ENCODE measurements at places on chromosomes 5 and 9.
A peak's percentile ranks its signal among the peaks of the same experiment; 100 is the strongest.

DNA sequence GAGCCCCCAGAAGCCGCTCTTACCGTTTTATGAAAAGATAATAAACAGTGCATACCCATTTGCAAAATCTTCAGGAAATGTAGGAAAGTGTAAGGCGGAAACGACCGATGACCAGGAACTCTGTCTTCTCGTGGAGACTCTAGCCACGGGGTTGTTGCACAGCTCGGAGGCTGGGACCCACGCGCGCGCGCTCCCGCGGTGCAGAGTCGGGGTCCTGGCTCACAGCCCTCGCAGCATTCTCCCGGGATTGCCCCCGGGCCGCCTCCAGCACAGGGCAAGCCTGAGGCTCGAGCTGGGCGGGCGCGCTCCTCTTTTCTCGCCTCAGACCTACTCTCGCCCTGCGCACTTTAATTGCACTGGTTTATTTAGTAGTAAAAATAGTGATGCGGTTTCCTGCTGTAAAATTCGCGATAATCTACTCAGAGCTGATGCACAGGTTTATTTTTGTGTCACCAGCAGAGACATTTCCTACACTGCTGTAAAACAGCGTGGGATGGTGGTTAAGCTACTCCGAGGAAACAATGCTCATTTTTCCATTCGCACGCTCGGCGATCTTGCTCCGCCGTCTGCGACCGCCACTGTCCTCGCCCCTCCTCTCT is 15.5 kb downstream of the TRIM7 start:
- H3K4me3 ChIP-seq: peak overlapping the region; percentile 76
- no peaks in the 10 kb centered on the region for H3K4me1 ChIP-seq
- DNase-seq: no peak
- no peaks in the 10 kb centered on the region for H3K36me3 ChIP-seq

DNA sequence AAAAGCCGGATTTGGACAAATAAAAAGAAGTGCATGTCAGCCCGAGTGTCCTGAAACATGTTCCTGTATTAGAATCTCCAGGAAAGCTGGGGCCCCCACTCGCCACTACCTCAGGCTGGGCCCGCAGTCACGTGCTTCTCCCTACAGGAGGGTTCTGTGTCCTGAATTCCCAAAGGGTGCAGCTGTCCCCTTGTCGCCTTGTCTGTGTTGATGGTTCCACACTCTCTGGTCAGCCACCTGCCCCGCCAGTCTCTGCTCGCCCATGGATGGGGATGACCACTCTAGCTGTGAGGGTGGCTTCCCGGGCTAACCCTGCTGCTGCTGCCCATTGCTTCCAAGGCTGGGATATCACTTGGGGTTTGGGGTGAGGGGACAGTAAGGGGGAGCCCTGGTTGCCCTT is 3.1 kb upstream of the TMEM250 start:
- H3K27ac ChIP-seq: no peak overlapping the region
- peaks cover under 1% of the 10 kb centered on the region for H3K36me3 ChIP-seq
- no peak for DNase-seq
- peaks cover 15% of the 10 kb centered on the region for H3K4me1 ChIP-seq

DNA sequence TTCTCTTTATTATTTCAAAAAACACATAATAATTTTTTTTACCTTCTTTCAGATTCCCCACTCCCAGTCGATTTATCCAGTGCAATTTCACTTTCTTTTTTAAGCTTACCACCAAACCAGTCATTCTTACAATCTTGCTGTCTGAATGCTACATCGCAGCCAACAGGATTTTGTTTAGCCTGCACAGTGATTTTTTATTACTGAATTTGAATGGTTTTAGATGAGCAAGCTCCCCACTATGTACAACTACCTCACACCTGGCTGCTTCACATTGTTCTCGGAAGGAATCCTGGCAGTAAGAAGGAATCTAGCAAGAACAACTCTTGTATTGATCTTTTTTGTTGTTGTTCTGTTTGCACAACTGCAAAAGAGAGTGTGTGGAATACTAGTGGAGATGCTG is 668.1 kb upstream of the WWC1 start:
- H3K27me3 ChIP-seq: no peaks in the 10 kb centered on the region
- no peak overlapping the region for H3K27ac ChIP-seq
- no peak for DNase-seq
- H3K4me3 ChIP-seq: no peak overlapping the region

DNA sequence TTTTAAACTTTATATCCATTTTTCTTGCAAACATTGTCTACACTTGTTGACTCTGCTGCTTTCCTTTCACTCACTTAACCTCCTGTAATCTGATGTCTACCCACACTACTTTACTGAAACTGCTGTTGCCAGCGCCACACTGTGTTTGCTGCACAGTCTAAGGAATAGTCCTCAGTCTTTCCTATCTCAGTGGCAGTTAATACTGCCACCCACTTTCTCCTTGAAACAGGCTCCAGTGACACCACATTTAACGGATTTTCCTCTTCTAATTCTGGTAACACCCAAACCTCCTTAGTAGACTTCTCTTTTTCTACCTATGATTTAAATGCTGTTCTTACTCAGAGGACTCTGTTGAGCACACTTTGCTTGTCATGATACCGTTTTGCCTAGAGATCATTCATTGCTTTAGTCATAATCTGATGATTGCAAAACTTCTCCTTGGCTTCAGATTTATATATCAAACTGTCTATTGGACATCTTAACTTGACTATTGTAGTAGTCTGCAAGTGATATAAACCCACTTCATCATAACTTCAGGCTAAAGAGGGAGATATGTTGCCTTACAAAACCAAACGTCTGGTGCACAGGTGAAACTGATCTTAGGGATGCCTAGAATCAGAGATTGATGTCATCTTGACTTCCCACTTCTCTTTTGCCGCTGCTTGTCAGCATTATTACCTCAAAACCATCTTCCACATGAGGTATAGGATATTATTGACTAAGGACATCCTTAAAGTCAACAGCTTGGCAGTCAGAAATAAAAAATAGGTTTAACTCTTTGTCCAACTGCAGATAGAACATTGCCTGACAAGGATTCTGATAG is 94.1 kb downstream of the CDC42SE2 start:
- H3K27ac ChIP-seq: no peak overlapping the region
- H3K4me1 ChIP-seq: peaks cover 6% of the 10 kb centered on the region
- DNase-seq: no peak

DNA sequence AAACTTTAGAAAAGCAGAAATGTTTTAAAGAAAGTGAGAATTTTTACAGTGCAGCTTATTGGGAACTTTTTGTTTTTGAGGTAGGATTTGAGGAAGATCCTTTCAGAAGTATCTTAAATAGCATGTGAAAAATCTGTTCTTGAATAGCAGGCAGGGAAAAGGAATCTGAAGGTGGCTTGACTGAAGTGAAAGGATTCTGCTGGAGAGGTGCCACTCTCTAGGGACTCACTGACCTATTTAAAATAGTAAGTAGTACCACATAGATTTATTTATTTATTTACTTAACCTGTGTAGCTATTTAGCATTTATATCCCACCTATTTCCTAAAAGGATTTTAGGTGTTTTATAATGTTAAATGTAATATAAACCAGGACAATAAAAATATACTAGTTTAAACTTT is 69.1 kb downstream of the NIPBL start:
- H3K27me3 ChIP-seq: no peaks in the 10 kb centered on the region
- H3K4me1 ChIP-seq: no peaks in the 10 kb centered on the region
- no peak overlapping the region for H3K4me3 ChIP-seq
- DNase-seq: no peak

GRCh38 chr9:35791297-35791921 is at the start of gene NPR2:
Gene NPR2, plus strand, starts transcription at chr9:35791591. Its CDS starts 818 bp downstream, at chr9:35792409.
- DNase-seq: no peak
- no peak within 1 kb of the TSS for H3K27ac ChIP-seq
- H3K36me3 ChIP-seq: no peaks in the 10 kb centered on the region
- H3K4me1 ChIP-seq: peaks cover 7% of the 10 kb centered on the region
- peak within 1 kb of the TSS; percentile 52 for H3K4me3 ChIP-seq

GRCh38 chr9:129211686-129212085 is 33.6 kb upstream of the IER5L start:
- DNase-seq: no peak
- no peaks in the 10 kb centered on the region for H3K36me3 ChIP-seq
- H3K27me3 ChIP-seq: no peaks in the 10 kb centered on the region
- H3K27ac ChIP-seq: no peak overlapping the region
- no peaks in the 10 kb centered on the region for H3K4me1 ChIP-seq

DNA sequence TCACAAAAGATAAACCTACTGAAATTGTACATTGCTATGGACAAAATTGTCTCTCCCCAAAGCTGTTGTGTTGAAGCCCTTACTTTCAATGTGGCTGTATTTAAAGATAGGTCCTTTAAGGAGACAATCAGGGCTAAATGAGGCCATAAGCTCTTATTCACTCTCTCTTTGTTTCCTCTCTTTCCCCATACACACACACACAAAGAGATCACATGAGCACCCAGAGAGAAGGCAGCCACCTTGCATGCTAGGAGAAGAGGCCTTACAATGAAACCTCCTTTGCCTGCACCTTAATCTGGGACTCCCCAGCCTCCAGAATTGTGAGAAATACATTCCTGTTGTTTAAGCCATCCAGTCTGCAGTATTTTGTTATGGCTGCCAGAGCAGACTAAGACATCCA is 1295.6 kb upstream of the CDH6 start:
- H3K27me3 ChIP-seq: no peaks in the 10 kb centered on the region
- no peak overlapping the region for H3K27ac ChIP-seq
- DNase-seq: no peak
- no peaks in the 10 kb centered on the region for H3K4me1 ChIP-seq

- 0 out of 2 replicates have a peak, but pooled peaks cover 4% of the 10 kb centered on the region for H3K4me1 ChIP-seq
- no peak for DNase-seq
- peaks cover 15% of the 10 kb centered on the region for H3K27me3 ChIP-seq
- no peaks in the 10 kb centered on the region for H3K36me3 ChIP-seq
- H3K4me3 ChIP-seq: no peak overlapping the region
- no peak overlapping the region for H3K27ac ChIP-seq
Observed at GRCh38 chr9:2050236-2050635, 35.1 kb downstream of the SMARCA2 start.

- no peak overlapping the region for H3K4me3 ChIP-seq
- H3K36me3 ChIP-seq: no peaks in the 10 kb centered on the region
- peaks cover 18% of the 10 kb centered on the region for H3K4me1 ChIP-seq
- no peaks in the 10 kb centered on the region for H3K27me3 ChIP-seq
- DNase-seq: no peak
Observed at GRCh38 chr5:180522330-180522729, 28.2 kb downstream of the CNOT6 start.

DNA sequence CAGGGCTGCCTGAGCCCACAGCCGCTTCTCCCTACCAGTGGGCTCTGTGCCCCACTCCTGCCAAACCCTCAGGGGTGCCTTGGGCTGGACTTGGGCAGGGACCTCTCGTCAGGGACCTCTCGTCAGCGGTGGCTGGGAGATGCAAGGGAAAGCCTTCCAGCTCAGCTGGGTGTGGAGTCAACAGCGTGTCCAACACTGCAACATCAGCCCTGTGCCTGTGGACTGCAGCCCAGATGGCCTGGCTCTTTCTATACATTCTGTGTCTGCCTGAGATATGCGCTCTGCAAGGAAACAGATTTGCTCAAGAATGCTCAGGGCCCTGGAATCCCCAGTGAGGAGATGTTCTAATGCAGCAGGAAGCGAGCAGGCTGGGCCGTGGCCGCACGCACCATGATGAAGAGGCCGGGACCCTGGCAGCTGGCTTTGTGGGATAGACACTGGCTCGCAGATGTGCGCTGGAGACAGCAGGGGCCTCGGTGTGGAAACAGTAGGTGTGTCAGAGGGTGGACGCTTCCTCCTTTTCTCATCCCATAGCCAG is 85.0 kb upstream of the COL5A1 start:
- DNase-seq: no peak
- no peak overlapping the region for H3K27ac ChIP-seq
- no peaks in the 10 kb centered on the region for H3K4me1 ChIP-seq
- H3K36me3 ChIP-seq: no peaks in the 10 kb centered on the region
- H3K27me3 ChIP-seq: no peaks in the 10 kb centered on the region

GRCh38 chr5:31554552-31554951 is 22.5 kb downstream of the C5orf22 start:
- H3K27ac ChIP-seq: no peak overlapping the region
- peaks cover 39% of the 10 kb centered on the region for H3K36me3 ChIP-seq
- DNase-seq: no peak
- H3K27me3 ChIP-seq: no peaks in the 10 kb centered on the region
- H3K4me1 ChIP-seq: no peaks in the 10 kb centered on the region

GRCh38 chr5:11171236-11171635 is 410.2 kb upstream of the DAP start:
- H3K36me3 ChIP-seq: no peaks in the 10 kb centered on the region
- no peaks in the 10 kb centered on the region for H3K27me3 ChIP-seq
- H3K4me1 ChIP-seq: no peaks in the 10 kb centered on the region
- DNase-seq: no peak
- no peak overlapping the region for H3K4me3 ChIP-seq

GRCh38 chr5:134554319-134555222 is 29.1 kb downstream of the JADE2 start:
- DNase-seq: no peak
- H3K36me3 ChIP-seq: peaks cover 4% of the 10 kb centered on the region
- H3K27me3 ChIP-seq: no peaks in the 10 kb centered on the region
- no peak overlapping the region for H3K27ac ChIP-seq
- peaks cover 4% of the 10 kb centered on the region for H3K4me1 ChIP-seq

GRCh38 chr9:103427696-103428095 is 432.6 kb downstream of the CYLC2 start:
- no peaks in the 10 kb centered on the region for H3K36me3 ChIP-seq
- no peak overlapping the region for H3K27ac ChIP-seq
- no peaks in the 10 kb centered on the region for H3K27me3 ChIP-seq
- H3K4me3 ChIP-seq: no peak overlapping the region

- H3K36me3 ChIP-seq: no peaks in the 10 kb centered on the region
- no peaks in the 10 kb centered on the region for H3K27me3 ChIP-seq
- peaks cover 7% of the 10 kb centered on the region for H3K4me1 ChIP-seq
- no peak overlapping the region for H3K4me3 ChIP-seq
Observed at GRCh38 chr9:25003686-25004085, 458.0 kb upstream of the IZUMO3 start.

DNA sequence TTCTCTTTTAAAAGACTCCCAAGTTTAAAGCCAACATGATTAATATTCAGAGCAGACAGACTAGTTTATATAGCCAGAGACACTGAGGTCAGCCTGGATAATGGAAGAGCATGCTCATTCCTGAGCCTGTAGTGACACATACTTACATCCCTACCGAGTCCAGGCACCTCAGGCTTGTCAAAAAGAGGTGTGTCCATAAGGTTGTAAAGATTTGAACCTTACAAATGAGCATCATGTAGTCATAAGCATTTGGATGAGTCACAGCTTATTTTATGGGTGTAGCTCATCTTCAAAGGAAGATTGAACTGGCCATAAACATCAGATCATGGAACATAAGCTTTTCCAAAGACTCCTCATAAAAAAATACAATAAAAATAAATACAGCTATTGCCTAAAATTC is 333.5 kb downstream of the EFNA5 start:
- H3K4me1 ChIP-seq: no peaks in the 10 kb centered on the region
- no peaks in the 10 kb centered on the region for H3K27me3 ChIP-seq
- no peak overlapping the region for H3K27ac ChIP-seq
- no peak for DNase-seq

- H3K4me3 ChIP-seq: no peak overlapping the region
- H3K4me1 ChIP-seq: peaks cover 3% of the 10 kb centered on the region
- no peak for DNase-seq
- no peak overlapping the region for H3K27ac ChIP-seq
- H3K36me3 ChIP-seq: no peaks in the 10 kb centered on the region
- H3K27me3 ChIP-seq: no peaks in the 10 kb centered on the region
Observed at GRCh38 chr5:151295138-151295537, 8.4 kb downstream of the SLC36A3 start.

All from H1 (cell line).